ENCODE measurements at places on chromosomes 5 and 9.
A peak's percentile ranks its signal among the peaks of the same experiment; 100 is the strongest.

DNA sequence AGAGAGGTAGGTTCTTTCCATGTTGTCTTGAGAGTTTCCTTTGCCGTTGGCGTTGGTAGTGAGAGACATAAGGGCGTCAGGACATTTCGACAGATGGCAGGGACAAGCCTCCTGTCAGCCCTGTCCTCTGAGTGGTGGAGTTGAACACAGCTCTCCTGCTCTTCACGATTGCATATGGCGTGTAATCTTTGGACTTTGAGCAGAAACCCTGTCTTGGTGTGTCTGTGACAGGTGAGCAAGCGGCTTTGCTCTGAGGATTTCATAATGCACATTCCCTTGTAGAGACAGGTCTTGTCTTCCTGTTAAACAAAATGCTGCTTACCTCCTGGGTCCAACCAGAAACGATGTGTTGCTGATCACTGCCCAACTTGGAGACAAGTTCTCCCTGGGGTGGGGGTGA is 146.5 kb downstream of the NXNL2 start:
- H3K27ac ChIP-seq = no peak overlapping the region
- ATAC-seq = no peak
- no peaks in the 10 kb centered on the region for H3K4me1 ChIP-seq

DNA sequence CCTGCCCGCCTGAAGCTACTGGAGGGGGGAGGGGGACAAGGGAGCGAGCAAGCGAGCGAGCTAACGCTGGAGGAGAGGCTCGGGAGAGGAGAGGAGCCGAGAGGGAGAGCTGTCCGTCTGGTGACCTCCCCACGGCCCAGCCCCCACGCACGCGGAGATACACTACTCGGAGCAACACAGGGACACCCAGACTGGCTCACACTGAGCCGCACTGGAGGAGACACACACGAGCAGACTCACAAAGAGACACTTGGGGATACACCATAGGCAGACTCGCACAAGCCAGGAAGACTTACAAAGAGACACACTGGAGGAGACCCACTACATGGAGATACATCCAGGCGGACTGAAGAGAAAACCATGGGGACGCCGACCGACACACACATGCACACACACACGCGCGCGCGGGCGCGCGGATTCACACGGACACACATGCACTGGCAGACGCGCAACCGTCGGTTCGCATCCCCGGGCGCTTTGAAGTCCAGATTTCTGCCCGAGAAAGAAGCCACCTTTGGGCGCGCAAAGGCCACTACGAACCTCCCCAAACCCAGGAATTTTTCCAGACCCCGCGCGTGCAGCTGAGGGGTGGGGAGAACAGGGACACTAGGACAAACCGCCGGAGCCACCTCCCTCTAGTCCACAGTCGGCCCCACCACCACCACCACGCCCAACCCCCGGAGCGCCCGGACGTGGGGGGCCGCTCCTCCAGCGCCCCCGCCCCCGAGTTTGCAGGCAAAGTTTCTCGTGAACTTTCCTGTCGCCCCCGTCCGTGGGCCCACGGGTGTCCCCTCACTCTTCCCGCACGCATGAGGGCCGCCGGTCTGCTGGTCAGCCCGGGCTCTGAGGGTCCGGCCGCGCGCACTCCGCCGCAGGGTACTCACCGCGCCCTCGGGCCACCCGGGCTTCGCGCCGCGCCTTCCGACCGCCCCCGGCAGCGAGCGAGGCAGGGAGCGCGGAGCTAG is 571 bp downstream of the CNTFR start:
- H3K36me3 ChIP-seq = no peaks in the 10 kb centered on the region
- peak overlapping the region; percentile 16 for H3K4me3 ChIP-seq

- H3K27me3 ChIP-seq = no peaks in the 10 kb centered on the region
- H3K4me3 ChIP-seq = no peak overlapping the region
- no peaks in the 10 kb centered on the region for H3K4me1 ChIP-seq
- H3K36me3 ChIP-seq = no peaks in the 10 kb centered on the region
- no peak for ATAC-seq
Observed at GRCh38 chr5:108858959-108859358, 111.3 kb downstream of the FER start.

DNA sequence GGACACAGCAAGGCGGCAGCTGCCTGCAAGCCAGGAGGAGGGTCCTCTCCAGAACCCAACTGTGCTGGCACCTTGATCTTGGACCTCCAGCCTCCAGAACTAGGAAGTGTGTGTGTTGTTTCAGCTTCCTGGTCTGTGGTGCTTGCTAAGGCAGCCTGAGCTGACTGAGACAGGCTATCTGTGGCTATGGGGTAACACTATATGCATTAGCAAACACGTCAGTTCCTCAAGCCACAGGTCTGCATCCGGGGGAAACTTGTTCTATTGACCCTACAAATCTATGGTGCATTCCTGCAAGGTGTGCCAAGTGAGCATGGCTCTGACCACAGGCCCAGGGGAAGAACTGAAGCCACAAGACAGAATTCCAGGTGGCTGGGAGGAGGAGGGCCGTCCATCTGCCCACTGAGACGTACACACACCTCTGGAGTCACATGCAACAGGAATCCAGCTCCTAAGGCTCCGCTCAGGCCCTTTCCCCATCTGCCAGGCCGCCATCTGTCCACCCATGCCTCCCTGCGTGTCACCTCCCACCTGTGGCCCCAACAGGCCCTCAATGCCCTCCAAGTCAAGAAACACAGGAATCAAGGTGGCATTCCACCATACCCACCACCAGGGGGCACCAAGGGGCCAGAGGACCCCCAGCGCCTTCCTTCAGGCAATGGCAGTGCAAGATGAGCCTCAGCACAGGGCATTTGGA is 174.9 kb downstream of the ROR2 start:
- no peaks in the 10 kb centered on the region for H3K27me3 ChIP-seq
- ATAC-seq = peak; percentile 20
- no peaks in the 10 kb centered on the region for H3K4me1 ChIP-seq
- H3K27ac ChIP-seq = no peak overlapping the region
- no peaks in the 10 kb centered on the region for H3K36me3 ChIP-seq

DNA sequence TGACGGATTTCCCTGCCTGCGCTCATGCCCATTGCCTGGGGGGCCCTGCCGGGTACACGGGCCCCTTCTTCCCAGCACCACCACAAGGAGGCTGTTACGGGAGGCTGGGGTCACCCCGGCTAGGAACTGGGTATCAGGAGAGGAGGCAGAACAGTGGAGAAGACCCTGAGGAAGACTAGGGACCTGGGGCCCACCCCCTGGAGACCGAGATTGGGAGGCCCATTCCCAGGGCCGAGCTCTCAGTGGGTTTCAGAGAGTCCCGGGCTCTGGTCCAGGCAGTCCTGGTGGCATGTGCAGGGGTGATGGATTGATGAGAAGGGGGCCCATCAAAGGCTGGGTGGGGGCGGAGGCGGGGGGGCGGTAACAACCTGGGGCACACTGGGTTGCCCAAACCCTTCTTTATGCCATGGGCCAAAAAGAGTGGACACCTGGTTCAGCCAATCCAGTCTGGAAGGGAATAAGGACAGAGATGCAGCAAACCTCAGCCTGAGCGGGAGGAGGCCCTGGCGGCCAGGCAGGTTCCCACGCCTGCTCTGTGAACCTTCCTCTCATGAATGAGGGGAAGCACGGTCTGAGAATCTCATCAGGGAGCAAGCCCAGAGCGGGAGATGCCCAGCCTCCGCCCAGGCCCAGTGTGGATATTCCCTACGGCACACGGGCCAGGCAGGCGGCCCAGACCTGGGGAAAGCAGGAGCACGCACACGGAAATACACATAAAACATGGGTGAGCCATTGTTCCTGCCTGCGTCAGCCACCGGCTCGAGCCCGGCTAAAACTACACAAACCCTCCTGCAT is 785 bp upstream of the P4HA2 start:
- H3K36me3 ChIP-seq = no peaks in the 10 kb centered on the region
- H3K4me1 ChIP-seq = peaks cover 7% of the 10 kb centered on the region
- no peaks in the 10 kb centered on the region for H3K27me3 ChIP-seq
- H3K27ac ChIP-seq = peak overlapping the region; percentile 93
- no peak for ATAC-seq

GRCh38 chr5:162886717-162887116 is 550.7 kb upstream of the CCNG1 start:
- ATAC-seq = no peak
- H3K27ac ChIP-seq = no peak overlapping the region
- H3K4me3 ChIP-seq = no peak overlapping the region
- H3K27me3 ChIP-seq = no peaks in the 10 kb centered on the region
- no peaks in the 10 kb centered on the region for H3K36me3 ChIP-seq
- H3K4me1 ChIP-seq = no peaks in the 10 kb centered on the region

DNA sequence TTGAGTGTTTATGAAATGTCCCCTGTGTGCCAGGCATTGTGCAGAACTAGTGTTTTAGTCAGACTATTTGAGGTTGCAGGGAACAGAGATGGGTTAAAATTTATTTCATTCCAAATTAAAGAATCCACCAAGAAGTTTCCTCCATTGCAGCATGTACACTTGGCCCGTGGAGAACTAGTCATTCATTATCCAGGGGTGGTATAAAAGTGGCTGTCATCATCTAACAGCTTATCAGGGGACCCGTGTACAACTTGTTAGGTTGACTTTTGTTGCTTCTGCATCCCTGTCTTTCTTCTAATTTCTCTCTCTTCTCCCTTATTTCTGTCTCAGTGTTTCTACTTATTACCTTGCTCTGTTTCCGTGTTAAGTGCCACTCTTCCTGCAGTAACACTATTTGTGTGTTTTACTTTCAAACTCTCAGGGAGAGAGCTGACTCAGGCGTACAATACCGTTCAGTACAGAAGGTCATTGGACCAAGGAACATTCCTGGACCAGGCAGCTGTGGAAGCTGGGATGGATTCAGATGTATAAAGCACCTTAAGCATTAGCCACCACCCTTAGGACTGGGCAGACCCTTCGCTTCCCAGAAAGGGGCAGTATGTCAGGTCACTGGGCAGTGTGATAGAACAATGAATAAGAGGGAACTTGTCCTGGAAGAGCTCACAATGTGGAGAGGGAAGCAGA is 36.1 kb downstream of the MAP3K1 start:
- H3K4me3 ChIP-seq = no peak overlapping the region
- H3K4me1 ChIP-seq = peaks cover 84% of the 10 kb centered on the region
- no peak overlapping the region for H3K27ac ChIP-seq
- no peaks in the 10 kb centered on the region for H3K36me3 ChIP-seq
- H3K27me3 ChIP-seq = no peaks in the 10 kb centered on the region

DNA sequence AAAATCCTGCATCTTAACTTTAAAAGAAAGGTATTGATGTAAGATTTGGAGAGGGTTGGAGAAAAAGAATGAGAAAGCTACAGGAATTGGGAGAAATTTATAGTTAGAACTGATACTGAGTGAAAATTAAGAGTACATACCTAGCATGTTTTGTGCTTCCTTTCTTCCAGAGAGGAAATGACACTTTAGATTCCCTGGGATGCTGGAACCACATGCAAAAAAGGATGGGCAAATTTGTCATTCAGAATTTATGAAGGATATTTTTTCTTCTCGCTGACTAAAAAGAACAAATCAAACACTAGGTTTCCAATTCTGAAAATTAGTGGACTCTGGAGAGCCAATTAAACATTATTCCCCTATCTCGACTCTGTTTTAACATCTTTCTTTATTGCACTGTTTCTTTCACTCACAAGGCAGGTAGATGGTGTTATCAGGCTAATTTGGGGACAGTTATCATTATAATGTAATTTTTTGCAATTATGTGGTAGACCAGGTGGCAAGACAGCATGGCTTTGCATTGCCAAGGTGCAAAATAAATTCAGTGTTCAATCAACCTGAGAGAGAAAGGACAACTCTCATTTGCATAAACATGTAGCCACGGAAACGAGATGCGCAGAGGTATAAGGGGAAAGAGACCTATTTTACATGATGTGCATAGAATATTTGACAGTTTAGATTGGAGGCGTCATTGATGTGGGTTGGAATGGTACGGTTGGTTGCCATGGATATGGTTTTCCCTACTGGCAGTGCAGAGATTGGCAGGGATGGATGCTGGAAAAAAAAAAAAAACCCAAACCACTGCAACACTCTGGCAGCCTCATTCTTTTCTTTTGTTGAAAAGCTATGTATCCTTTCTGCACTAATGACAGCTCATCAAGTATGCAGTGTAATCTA is 320.4 kb upstream of the CCNH start:
- no peak for ATAC-seq
- no peak overlapping the region for H3K27ac ChIP-seq
- no peak overlapping the region for H3K4me3 ChIP-seq
- H3K36me3 ChIP-seq = no peaks in the 10 kb centered on the region
- H3K27me3 ChIP-seq = no peaks in the 10 kb centered on the region

DNA sequence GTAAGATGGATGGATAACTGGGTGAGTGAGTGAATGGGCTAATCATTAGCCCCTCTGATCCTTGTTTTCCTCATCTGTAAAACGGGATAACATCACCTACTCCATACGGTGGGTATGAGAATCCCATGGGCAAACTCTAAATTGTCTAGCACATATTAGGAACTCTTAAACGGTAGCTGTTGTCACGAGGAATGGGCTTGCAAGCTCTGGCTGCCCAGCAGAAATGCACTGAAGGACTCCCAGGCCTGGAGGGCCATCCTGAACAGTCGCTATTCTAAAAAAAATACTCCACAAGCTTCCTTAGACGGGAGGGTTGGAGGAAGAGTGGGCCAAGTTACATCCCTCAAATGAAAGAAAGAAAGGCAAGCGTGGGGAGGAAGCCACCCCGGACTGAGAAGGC is 711 bp upstream of the POU4F3 start:
- H3K36me3 ChIP-seq = no peaks in the 10 kb centered on the region
- no peaks in the 10 kb centered on the region for H3K4me1 ChIP-seq
- H3K27ac ChIP-seq = no peak overlapping the region
- ATAC-seq = no peak
- H3K4me3 ChIP-seq = no peak overlapping the region

DNA sequence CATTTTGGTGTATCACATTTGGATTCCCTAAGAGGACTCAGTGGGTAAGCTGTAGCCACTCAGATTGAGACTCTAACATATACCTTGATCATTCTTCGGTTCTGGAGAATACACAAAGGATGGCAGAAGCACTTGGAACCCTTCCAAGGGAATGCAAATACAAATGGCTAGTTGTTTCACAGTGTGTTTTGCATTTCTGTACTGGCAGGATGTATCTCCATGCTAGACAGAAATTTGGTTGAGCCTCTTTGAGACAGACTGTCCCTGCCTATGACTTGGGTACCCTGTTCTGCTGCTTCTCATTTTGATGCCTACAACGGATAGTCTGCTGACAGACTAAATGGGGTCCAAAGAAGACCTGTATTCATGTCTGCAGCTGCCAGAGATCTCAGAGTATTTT is 273.5 kb downstream of the TMEM38B start:
- H3K27me3 ChIP-seq = no peaks in the 10 kb centered on the region
- no peaks in the 10 kb centered on the region for H3K36me3 ChIP-seq
- H3K4me3 ChIP-seq = no peak overlapping the region
- H3K27ac ChIP-seq = no peak overlapping the region
- no peaks in the 10 kb centered on the region for H3K4me1 ChIP-seq

GRCh38 chr9:127877566-127877998 is at the start of gene AK1:
TSS of gene AK1 (minus strand) at chr9:127877675. CDS start at chr9:127874617, 3,058 bp downstream.
- peak within 1 kb of the TSS; percentile 76 for H3K4me3 ChIP-seq
- no peaks in the 10 kb centered on the region for H3K27me3 ChIP-seq
- ATAC-seq = peak; percentile 79
- peaks cover 7% of the 10 kb centered on the region for H3K36me3 ChIP-seq
- H3K4me1 ChIP-seq = no peaks in the 10 kb centered on the region

GRCh38 chr5:120609570-120609969 is 145.5 kb downstream of the PRR16 start:
- H3K27me3 ChIP-seq = no peaks in the 10 kb centered on the region
- no peaks in the 10 kb centered on the region for H3K36me3 ChIP-seq
- ATAC-seq = no peak
- no peak overlapping the region for H3K4me3 ChIP-seq

- no peaks in the 10 kb centered on the region for H3K4me1 ChIP-seq
- no peak overlapping the region for H3K27ac ChIP-seq
- no peak overlapping the region for H3K4me3 ChIP-seq
- no peaks in the 10 kb centered on the region for H3K36me3 ChIP-seq
- ATAC-seq = no peak
Observed at GRCh38 chr9:133351908-133352634, 4.1 kb downstream of the RPL7A start.
